ENCODE measurements at places on chromosomes 5 and 9. TPM values are rescaled to one million over a fixed set of nuclear protein-coding genes. Genes with fewer than 3 reads are reported as not detected.

Gene CD274
- 5.1 TPM for total RNA-seq

Gene RGMB
- 17.9 TPM for total RNA-seq

Gene MAP1B
- total RNA-seq = 82.1 TPM

Gene ARSI
- total RNA-seq = 0.32 TPM

Gene RPS23
- 4,046 TPM for total RNA-seq

Gene PLPP1
- total RNA-seq = 437 TPM

Gene RALGPS1
- total RNA-seq = 0.65 TPM

Gene PGM5
- 0.18 TPM for total RNA-seq

Gene DNAI1
- total RNA-seq = not detected

Gene ERGIC1
- total RNA-seq = 148 TPM

Gene NAIP
- total RNA-seq = 0.81 TPM

Gene CTSV
- total RNA-seq = 2.4 TPM

Gene ZNG1F
- total RNA-seq = 11.2 TPM

Gene TRIM36
- total RNA-seq = not detected

Gene FYB1
- not detected for total RNA-seq

Gene PCDHGB7
- total RNA-seq = 7.8 TPM

Gene SLC6A7
- total RNA-seq = not detected

Gene UTP15
- total RNA-seq = 6.0 TPM

Gene CCNI2
- total RNA-seq = not detected

Gene OTP
- total RNA-seq = not detected

Gene F12
- not detected for total RNA-seq

Gene C1QTNF3
- 1.6 TPM for total RNA-seq

Gene HNRNPH1
- total RNA-seq = 169 TPM

Gene GFPT2
- 57.0 TPM for total RNA-seq

Gene CHSY3
- total RNA-seq = 10.9 TPM

Gene TCF7
- under 0.01 TPM for total RNA-seq

Gene PDGFRB
- 108 TPM for total RNA-seq

Gene MAT2B
- 45.0 TPM for total RNA-seq

Gene IFNA2
- not detected for total RNA-seq

Gene PRR16
- total RNA-seq = 11.9 TPM

Gene PCDHGA6
- 1.1 TPM for total RNA-seq

Gene KCNV2
- not detected for total RNA-seq

Gene DAP
- 33.2 TPM for total RNA-seq

Gene ANXA2R
- 0.97 TPM for total RNA-seq

Gene TRPM3
- 3.9 TPM for total RNA-seq

Gene TMEM252
- not detected for total RNA-seq

Gene KIAA0825
- 2.3 TPM for total RNA-seq

Gene DDX31
- 13.3 TPM for total RNA-seq
